ENCODE measurements at places on chromosomes 7 and 10.
A peak's percentile ranks its signal among the peaks of the same experiment; 100 is the strongest.

DNA sequence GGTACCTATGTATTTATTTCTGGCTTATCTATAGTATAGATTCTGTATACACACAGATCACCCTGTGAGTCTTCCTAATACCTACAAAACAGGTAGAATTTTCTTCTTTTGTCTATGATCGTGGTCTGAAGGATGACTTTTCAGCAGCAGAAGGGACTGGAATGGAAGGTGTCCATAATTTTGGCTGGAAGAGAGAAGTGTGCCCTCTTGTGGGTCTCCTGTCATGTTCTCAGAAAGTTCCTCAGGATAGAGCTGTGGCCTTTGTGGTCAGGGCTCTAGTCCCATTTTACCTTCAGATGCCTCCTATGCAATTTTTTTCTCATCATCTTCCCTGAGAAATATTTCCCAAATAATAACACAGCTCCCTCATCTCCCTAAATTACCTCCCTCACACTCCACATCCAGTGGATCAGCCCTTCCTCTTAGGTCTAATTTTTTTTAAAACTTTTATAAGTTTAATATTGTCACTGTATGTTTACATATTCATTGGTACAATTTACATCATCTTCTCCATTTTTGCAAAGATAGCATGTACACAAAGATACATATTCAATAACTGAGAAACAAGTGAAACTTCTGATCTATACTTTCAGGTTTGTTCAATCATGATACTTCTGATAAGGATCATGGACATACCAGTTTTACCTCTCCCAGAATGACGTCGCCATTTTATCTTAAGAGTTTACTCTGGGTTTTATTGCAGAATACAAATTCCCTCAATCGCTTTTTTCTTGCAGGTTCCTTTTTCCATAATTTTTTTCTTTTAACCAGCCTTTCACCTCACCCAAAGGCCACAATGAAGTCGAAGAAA lies 112.7 kb downstream of the REEP3 start:
- no peak for DNase-seq
- no peak overlapping the region for H3K27ac ChIP-seq
- H3K36me3 ChIP-seq = no peaks in the 10 kb centered on the region
- H3K27me3 ChIP-seq = no peaks in the 10 kb centered on the region

GRCh38 chr7:36898186-36898585 lies 173.9 kb upstream of the AOAH start:
- no peak for DNase-seq
- H3K36me3 ChIP-seq = peaks cover 7% of the 10 kb centered on the region
- H3K4me1 ChIP-seq = no peaks in the 10 kb centered on the region

DNA sequence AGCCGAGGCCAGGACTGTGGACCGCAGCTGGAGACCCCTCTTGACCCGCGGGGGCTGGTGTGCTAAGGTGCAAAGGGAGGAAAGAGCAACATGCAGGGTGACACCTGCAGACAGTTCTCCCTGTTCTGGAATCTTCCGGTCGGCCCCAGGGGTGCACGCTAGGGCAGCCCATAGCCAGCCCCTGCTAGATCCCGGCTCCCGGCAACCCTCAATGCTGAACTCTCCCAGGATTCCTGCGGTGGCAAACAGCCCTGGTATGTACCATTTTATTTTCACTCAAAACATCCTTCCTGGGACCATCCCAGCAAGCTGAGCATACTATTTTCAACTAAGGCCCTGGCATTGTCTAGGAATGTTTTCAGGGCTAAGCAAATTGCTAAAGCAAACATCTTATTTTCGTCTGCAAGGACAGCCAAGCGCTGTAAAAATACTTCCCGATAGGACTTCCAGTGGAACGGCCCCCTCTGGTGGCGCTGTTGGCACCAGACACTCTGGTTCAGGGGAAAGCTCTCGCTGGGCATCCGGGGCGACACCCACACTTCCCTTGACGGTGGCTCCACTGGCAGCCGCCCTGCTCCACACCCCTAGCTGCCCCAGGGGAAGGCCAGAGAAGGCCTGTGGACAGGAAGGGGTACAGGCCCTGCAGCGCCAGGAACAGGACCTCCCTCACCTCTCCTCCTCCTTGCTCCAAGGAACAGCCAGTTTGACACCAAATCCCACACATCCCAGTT lies 99.4 kb downstream of the CTBP2 start:
- H3K36me3 ChIP-seq = no peaks in the 10 kb centered on the region
- no peak overlapping the region for H3K27ac ChIP-seq
- no peak overlapping the region for H3K4me3 ChIP-seq
- peak; percentile 21 for DNase-seq
- no peaks in the 10 kb centered on the region for H3K4me1 ChIP-seq
- H3K27me3 ChIP-seq = peaks cover 33% of the 10 kb centered on the region

DNA sequence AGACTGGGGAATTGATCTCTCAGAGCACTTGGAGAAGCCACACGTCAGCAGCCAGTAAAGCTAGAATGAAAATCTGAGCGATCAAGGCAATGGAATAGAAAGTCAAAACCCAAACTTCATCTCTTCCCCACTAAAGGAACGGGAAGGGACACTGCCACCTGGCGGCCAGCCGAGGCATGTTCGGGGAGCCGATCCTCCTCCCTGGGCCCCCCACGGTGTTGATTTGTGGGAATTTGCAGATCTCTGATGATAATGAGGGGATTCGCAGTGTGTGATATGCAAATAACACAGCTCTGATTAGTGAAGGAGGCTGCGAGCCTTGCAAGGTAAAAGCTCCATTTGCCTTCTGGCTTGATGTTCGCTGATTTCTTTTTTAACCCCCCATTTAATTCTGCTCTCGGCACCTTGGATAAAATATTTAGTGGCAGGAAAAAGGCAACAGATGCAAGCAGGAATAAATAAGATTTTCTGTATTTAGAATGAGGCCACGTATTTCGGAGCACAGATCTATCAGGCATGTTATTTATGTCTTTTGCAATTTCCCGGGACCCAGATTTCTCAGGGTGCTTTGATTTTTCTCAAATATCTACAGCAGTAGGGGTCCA lies 258.6 kb downstream of the PAXIP1 start:
- H3K4me1 ChIP-seq = no peaks in the 10 kb centered on the region
- no peak overlapping the region for H3K4me3 ChIP-seq
- DNase-seq = no peak
- H3K36me3 ChIP-seq = no peaks in the 10 kb centered on the region
- no peak overlapping the region for H3K27ac ChIP-seq

GRCh38 chr7:7791523-7791922 lies 73.1 kb upstream of the RPA3 start:
- H3K27ac ChIP-seq = no peak overlapping the region
- peaks cover 7% of the 10 kb centered on the region for H3K36me3 ChIP-seq

GRCh38 chr10:59628456-59628855 lies 81.2 kb downstream of the SLC16A9 start:
- H3K4me3 ChIP-seq = no peak overlapping the region
- peaks cover 3% of the 10 kb centered on the region for H3K27me3 ChIP-seq
- no peak for DNase-seq

- no peak for DNase-seq
- H3K27ac ChIP-seq = no peak overlapping the region
- H3K4me3 ChIP-seq = peak overlapping the region; percentile 57
- H3K4me1 ChIP-seq = no peaks in the 10 kb centered on the region
Observed at GRCh38 chr10:111077479-111077784, 603 bp downstream of the ADRA2A start.
